IgD-negative memory B cell (primary cell): ENCODE measurements at places on chromosomes 2 and 18. TPM values are rescaled to one million over a fixed set of nuclear protein-coding genes. Genes with fewer than 3 reads are reported as not detected.

Gene POTEJ
- not detected for polyA plus RNA-seq

Gene TMEM182
- 8.9 TPM for polyA plus RNA-seq

Gene ST8SIA3
- polyA plus RNA-seq = not detected

Gene IL36A
- not detected for polyA plus RNA-seq

Gene AOX1
- polyA plus RNA-seq = not detected

Gene TGIF1
- polyA plus RNA-seq = 38.7 TPM

Gene NDUFV2
- polyA plus RNA-seq = 144 TPM

Gene DNAJC5G
- polyA plus RNA-seq = not detected

Gene RNF181
- polyA plus RNA-seq = 206 TPM

Gene SNORC
- polyA plus RNA-seq = not detected

Gene MEP1B
- 0.35 TPM for polyA plus RNA-seq

Gene L3MBTL4
- polyA plus RNA-seq = 0.61 TPM

Gene CCDC138
- polyA plus RNA-seq = 8.6 TPM

Gene CDH2
- polyA plus RNA-seq = not detected

Gene REG1B
- polyA plus RNA-seq = not detected

Gene VIL1
- polyA plus RNA-seq = 0.28 TPM

Gene CHMP3
- polyA plus RNA-seq = 77.1 TPM

Gene REG3G
- polyA plus RNA-seq = not detected

Gene DCDC2C
- not detected for polyA plus RNA-seq

Gene CAD
- 18.9 TPM for polyA plus RNA-seq

Gene PCBP1
- 123 TPM for polyA plus RNA-seq

Gene TFPI
- 0.09 TPM for polyA plus RNA-seq

Gene NTSR2
- polyA plus RNA-seq = not detected

Gene GREB1L
- 0.05 TPM for polyA plus RNA-seq

Gene SPHKAP
- polyA plus RNA-seq = not detected
